Glutamatergic neuron (in vitro differentiated cells): ENCODE measurements at places on chromosomes 6 and 20.

DNA sequence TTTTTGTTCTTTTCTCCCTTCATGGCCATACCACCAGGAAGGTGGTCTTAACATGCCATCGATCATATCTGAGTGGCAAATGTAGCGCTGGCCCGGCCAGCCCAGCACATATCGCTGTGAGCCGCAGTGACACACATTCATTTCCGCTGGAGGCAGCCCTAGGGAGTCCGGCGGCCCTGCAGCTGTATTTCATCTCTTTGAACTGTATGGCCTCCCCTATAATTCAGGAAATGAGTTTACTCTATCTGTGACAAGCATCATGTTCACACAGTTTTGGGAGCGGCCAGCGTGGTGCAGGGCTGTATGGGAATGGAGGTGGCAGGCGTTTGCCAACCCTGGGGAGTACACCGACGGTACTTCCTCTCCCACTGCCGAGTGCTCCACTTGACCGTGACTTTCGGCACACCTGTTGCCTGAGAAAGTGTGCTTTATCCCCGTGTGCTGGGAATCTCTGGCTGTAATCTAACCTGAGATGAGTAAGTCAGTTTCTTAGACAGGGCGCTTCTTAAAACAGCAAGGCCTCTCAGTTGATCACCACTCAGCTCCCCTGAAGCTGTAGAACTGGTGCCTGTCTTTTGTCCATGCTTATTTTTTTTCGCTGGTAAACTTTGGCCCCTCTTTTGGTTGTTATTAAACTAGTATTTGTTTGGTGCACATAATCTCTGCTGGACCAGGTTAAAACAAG, 257.1 kb upstream of the TAB2 start:
- DNase-seq, result no peak

DNA sequence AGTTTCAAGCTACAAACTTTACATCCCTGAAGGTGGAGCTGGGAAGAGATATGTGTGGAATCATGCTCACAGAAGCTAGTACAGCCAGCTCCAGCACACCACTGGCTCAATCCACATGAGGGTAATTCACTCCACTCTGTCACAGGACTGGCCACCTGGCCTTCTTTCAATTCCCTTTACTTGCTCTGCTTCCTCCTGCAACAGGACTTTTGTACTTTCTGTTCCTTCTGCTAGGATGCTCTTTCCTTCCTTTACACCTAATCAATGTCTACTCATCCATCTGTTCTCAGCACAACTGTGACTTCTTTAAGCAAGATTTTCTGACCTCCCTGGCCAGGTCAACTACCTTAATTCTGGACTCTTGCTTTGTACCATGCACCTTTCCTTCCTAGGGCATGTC, 39.4 kb upstream of the MYB start:
- DNase-seq, result no peak

- DNase-seq, result no peak
Measured at GRCh38 chr6:169371344-169372127, 117.9 kb upstream of the THBS2 start.

- no peak for DNase-seq
Measured at GRCh38 chr6:100093405-100093804, 99.4 kb upstream of the MCHR2 start.

- DNase-seq, result no peak
Measured at GRCh38 chr20:4887586-4887985, 113.7 kb downstream of the SLC23A2 start.

DNA sequence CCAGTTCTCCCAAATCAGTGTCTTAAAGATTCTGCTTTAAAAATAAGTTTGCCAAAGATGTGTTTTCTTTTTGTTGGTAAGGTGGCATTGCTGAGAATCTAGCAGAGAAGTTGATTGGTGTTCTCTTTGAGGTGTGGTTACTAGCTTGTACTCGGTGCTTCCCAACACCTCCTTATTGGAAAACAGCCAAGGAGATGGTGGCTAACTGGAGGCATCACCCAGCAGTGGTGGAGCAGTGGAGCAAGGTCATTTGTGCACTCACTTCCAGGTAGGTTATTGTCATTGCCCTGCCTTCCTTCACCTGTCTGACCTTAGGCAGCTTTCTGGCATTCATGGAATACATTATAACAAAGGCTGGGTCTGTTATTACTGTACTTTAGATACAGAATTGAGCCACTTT, 26.7 kb downstream of the RALGAPB start:
- no peak for DNase-seq

GRCh38 chr6:6923605-6924004, 184.2 kb upstream of the RREB1 start:
- DNase-seq, result no peak
